Activated CD8-positive, alpha-beta T cell treated with anti-CD3 and anti-CD28 coated beads for 36 hours (primary cell): ENCODE measurements at places on chromosomes 13 and 19. TPM values are rescaled to one million over a fixed set of nuclear protein-coding genes. Genes with fewer than 3 reads are reported as not detected.

Gene KLF1
- total RNA-seq = 0.32 TPM

- DNase-seq = peak; percentile 21
- H3K27ac ChIP-seq = no peak overlapping the region
- H3K27me3 ChIP-seq = peaks cover 22% of the 10 kb centered on the region
- H3K4me1 ChIP-seq = peaks cover 12% of the 10 kb centered on the region
- H3K4me3 ChIP-seq = peak overlapping the region; percentile 65
- H3K36me3 ChIP-seq = no peaks in the 10 kb centered on the region
These were observed 984 bp downstream of the SIX5 start for GRCh38 chr19:45767881-45768654.

DNA sequence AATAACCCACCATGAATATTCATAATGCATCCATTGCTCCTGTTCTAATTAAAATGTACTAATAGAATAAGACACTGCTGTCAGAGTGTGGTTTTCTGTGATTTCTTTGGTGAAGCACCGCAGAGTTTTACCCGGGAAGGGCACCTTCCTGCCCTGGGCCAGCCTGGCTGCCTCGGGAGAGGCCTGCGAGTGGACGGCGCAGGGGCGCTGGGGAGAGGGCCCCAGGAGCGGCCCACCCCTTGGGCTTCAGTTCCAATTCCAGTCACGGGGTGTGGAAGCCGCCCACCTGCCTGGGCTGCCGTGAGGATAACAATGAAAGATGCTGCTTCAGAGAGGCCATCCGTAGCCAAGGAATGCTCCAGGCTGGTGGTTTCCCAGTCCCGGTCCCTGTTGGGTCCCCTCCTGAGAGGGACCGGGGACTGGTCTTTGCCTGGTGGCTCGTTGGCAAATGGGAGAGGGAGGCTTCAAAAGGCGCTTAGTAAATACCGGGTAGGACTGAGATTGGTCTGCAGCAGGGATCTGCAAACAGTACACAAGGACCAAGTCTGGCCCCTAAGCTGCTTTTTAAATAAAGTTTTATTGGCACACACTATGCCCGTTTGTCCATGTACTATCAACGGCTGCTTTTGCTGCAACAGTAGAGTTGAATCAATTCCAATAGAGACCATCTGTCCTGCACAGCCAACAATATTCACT, 18.0 kb downstream of the TCF3 start:
- no peaks in the 10 kb centered on the region for H3K27me3 ChIP-seq
- H3K27ac ChIP-seq = no peak overlapping the region
- peaks cover 12% of the 10 kb centered on the region for H3K36me3 ChIP-seq
- H3K4me1 ChIP-seq = no peaks in the 10 kb centered on the region
- no peak overlapping the region for H3K4me3 ChIP-seq

DNA sequence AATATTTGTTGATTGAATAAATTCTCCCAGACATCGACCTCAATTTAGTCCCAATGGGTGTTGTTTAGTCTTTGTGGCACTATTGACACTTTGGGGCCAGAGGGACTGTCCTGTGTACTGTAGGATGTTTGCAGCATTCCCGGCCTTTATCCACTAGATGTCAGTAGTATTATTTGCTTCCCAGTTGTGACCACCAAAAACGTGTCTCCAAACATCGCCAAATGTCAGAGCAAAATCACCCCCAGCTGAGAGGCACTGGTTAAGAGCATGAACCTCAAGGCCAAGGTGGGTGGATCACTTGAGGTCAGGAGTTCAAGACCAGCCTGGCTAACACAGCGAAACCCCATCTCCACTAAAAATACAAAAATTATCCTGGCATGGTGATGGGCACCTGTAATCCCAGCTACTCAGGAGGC, 15.4 kb downstream of the NLRP12 start:
- DNase-seq = no peak
- H3K4me3 ChIP-seq = no peak overlapping the region
- no peaks in the 10 kb centered on the region for H3K4me1 ChIP-seq
- H3K27me3 ChIP-seq = no peaks in the 10 kb centered on the region
- H3K27ac ChIP-seq = no peak overlapping the region

GRCh38 chr13:51541809-51542258, 42.4 kb upstream of the WDFY2 start:
- no peak overlapping the region for H3K4me3 ChIP-seq
- no peaks in the 10 kb centered on the region for H3K27me3 ChIP-seq
- H3K27ac ChIP-seq = no peak overlapping the region
- peaks cover 9% of the 10 kb centered on the region for H3K4me1 ChIP-seq
- no peaks in the 10 kb centered on the region for H3K36me3 ChIP-seq

DNA sequence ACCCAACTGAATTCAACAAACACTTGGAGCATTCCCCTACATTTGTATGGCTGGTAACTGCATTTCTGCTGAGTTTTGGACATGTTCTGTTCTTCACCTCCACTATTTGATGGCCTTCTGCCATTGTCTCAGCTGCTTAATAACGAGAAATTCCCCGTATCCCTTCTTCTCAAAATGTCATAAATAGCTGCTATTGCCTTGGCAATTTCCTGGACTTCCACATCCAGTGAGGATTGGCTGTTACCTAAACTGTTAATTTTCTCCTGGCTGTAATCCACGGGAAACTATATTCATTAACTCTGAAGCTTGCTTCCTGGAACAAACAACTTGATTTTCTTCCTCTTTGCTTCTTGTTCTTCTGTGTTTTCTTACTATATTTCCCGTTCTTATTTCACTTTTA, 69.5 kb upstream of the TDRD3 start:
- no peak for DNase-seq
- no peak overlapping the region for H3K27ac ChIP-seq
- H3K36me3 ChIP-seq = no peaks in the 10 kb centered on the region

- peaks cover 58% of the 10 kb centered on the region for H3K36me3 ChIP-seq
- no peak for DNase-seq
- H3K27ac ChIP-seq = no peak overlapping the region
- no peaks in the 10 kb centered on the region for H3K4me1 ChIP-seq
- H3K4me3 ChIP-seq = no peak overlapping the region
These were observed 16.9 kb upstream of the ZNF254 start for GRCh38 chr19:24069905-24070657.

DNA sequence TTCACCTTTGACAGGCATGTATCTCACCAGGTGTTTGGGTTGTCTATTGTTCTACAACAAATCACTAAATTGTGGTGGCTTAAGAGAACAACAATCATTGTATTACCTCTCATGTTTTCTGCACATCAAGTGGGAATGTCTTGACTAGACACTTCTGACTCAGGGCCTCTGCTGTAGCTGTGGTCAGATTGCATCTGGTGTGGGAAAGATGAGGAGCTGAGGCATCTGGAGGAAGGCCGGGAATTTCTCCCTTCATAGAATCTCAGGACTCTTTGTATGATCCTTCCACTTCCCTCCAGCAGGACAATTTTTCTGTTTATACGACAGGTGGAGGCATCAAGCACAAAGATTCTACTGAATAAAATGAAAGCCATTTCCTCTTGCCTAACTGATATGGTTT, 511.8 kb upstream of the NBEA start:
- no peaks in the 10 kb centered on the region for H3K4me1 ChIP-seq
- no peaks in the 10 kb centered on the region for H3K36me3 ChIP-seq
- DNase-seq = no peak
- H3K27me3 ChIP-seq = no peaks in the 10 kb centered on the region
- H3K27ac ChIP-seq = no peak overlapping the region

- peaks cover 4% of the 10 kb centered on the region for H3K4me1 ChIP-seq
- no peak overlapping the region for H3K27ac ChIP-seq
- DNase-seq = no peak
- H3K36me3 ChIP-seq = peaks cover 5% of the 10 kb centered on the region
- peaks cover 13% of the 10 kb centered on the region for H3K27me3 ChIP-seq
These were observed 82.8 kb upstream of the MRI1 start for GRCh38 chr19:13681509-13681908.

DNA sequence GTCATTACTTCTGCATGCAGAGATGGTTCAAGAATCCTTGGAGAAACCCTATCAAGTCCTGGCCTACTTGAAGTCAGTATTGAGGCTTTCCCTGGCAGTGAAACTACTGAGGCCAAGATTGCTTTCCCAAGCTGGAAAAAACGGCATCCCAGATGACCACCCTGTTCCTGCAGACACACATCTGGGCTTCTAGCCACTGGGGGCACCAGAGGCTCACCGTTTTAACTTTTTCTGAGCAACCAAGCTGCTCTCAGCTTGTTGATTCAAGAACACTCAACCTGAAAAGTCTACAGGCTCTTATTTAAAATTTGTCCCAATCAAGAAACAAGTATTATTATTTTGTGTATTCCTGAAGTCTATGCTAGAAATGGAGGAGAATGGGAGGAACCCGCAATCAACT, 66.6 kb downstream of the SPRYD7 start:
- no peak overlapping the region for H3K27ac ChIP-seq
- no peak for DNase-seq
- H3K4me3 ChIP-seq = no peak overlapping the region
- H3K4me1 ChIP-seq = no peaks in the 10 kb centered on the region
- peaks cover 4% of the 10 kb centered on the region for H3K27me3 ChIP-seq

DNA sequence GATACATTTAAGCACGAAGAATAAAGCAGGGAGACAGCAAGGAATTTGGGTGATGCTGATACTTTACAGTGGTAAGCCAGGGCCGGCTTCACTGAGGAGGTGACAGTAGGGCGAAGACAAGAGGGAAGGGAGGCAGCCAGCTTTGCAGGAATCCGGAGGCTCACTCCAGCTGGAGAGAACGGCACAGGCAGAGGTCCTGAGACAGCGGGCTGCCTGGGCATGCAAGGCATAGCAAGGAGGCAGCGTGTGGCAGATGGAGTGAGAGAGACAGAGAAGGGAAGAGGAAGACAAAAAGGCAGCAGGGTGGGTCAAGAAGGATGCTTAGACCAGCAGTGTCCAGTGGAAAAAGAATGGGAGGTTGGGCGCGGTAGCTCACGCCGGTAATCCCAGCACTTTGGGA, 83.2 kb upstream of the WASF3 start:
- H3K4me3 ChIP-seq = no peak overlapping the region
- peaks cover under 1% of the 10 kb centered on the region for H3K27me3 ChIP-seq
- H3K36me3 ChIP-seq = no peaks in the 10 kb centered on the region
- no peak overlapping the region for H3K27ac ChIP-seq
- no peak for DNase-seq

Gene STARD13
- total RNA-seq = not detected

Gene HNRNPA1L2
- total RNA-seq = 9.2 TPM

DNA sequence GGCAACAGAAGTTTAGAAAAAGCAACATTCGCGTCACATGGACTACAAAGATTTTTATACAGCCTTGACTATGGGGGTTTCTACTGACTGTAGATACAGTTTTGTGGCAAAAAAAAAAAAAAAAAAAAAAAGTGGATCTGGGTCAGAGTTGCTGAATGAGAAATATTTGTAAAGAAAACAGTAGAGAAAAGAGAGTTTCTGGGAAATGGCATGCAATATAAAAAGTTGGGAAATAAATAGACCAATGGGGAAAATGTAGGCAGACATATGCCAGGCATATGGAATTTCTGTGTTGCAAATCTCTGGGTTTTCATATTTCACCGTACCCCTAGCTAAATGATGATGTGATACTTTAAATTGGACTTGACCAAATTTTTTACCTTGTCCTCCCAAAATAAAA, 315.3 kb downstream of the EFNB2 start:
- no peaks in the 10 kb centered on the region for H3K4me1 ChIP-seq
- DNase-seq = no peak
- H3K27me3 ChIP-seq = no peaks in the 10 kb centered on the region
- H3K27ac ChIP-seq = no peak overlapping the region

Gene NCR1
- 0.68 TPM for total RNA-seq

DNA sequence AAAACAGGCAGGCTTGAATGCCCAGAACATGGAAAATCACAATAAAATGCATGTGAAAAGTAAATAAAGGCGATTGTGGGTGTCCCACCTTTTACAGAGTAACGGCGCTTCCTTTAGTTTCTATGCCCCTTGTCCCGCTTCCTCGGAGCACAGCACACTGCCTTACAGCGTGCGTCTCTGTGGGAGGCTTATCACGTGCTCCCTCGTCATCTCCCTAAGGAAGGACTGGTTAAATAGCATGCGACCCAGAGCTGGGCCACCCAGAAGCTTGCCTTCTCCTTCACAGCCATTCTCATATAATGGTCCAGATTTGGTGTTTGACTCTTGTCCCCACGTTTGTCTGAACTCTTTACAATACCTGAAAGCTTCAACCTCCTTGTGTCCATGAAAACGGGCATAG, 56.6 kb downstream of the LIG4 start:
- H3K27ac ChIP-seq = no peak overlapping the region
- H3K4me1 ChIP-seq = no peaks in the 10 kb centered on the region
- H3K27me3 ChIP-seq = peaks cover 7% of the 10 kb centered on the region
- H3K36me3 ChIP-seq = no peaks in the 10 kb centered on the region
- no peak for DNase-seq

DNA sequence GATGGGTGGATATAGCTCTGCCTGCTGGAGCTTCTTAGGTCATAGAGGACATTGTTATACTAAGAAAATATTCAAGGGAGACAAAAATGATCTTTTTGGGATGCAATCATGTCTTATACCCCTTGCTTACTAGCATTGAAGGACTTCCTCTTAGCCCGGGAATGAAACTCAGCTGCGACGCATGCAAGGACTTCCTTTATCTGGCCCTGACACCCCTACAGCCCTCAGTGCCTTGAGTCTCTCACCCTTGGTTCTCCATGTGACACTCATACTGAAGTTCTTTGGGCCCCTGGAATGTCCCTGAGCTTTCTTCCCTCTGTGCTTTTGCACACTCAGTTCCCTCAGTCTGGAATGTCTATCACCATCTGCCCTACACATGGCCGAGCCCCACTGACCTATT, 72.5 kb upstream of the MTIF3 start:
- no peak overlapping the region for H3K4me3 ChIP-seq
- no peak overlapping the region for H3K27ac ChIP-seq

Gene ZNF98
- not detected for total RNA-seq

GRCh38 chr19:17209126-17210036, 5.8 kb upstream of the USE1 start:
- H3K4me3 ChIP-seq = no peak overlapping the region
- peak overlapping the region; percentile 66 for H3K27ac ChIP-seq
- H3K27me3 ChIP-seq = no peaks in the 10 kb centered on the region
- peak; percentile 72 for DNase-seq

Gene SERPINE3
- not detected for total RNA-seq

Gene TMEM143
- 21.7 TPM for total RNA-seq

- peaks cover 36% of the 10 kb centered on the region for H3K36me3 ChIP-seq
- no peak for DNase-seq
- peak overlapping the region; percentile 77 for H3K27ac ChIP-seq
- H3K27me3 ChIP-seq = no peaks in the 10 kb centered on the region
- H3K4me1 ChIP-seq = peaks cover 19% of the 10 kb centered on the region
- H3K4me3 ChIP-seq = peak overlapping the region; percentile 89
These were observed 362 bp downstream of the ZNF557 start for GRCh38 chr19:7069904-7070226.

DNA sequence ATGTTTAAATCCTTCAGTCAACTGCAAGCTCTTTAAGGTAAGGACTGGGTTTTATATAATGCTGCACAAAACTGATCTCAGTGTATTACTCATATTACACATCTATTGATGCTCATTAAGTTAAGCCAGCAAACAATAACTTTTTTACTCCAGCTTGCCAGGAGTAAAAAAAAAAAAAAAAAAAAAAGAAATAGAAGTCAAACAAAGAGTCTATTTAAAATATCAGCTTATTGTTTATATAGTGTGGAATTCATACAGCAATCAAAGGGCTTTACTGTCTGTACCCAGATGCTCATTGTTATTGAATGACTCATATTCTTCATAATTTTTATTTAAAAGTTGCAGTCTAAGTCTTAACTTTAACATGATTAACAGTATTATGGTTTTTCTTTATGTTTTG, 21.8 kb upstream of the KBTBD7 start:
- H3K36me3 ChIP-seq = peaks cover 17% of the 10 kb centered on the region
- H3K27ac ChIP-seq = no peak overlapping the region
- no peak overlapping the region for H3K4me3 ChIP-seq
- no peak for DNase-seq
- peaks cover 2% of the 10 kb centered on the region for H3K4me1 ChIP-seq

Gene ZNF101
- 85.2 TPM for total RNA-seq

- H3K4me1 ChIP-seq = no peaks in the 10 kb centered on the region
- no peak for DNase-seq
- peaks cover 9% of the 10 kb centered on the region for H3K27me3 ChIP-seq
- H3K27ac ChIP-seq = no peak overlapping the region
- H3K4me3 ChIP-seq = no peak overlapping the region
These were observed 619.8 kb downstream of the DCT start for GRCh38 chr13:93859716-93860115.
